ENCODE measurements at places on chromosomes 1 and 21. TPM values are rescaled to one million over a fixed set of nuclear protein-coding genes. Genes with fewer than 3 reads are reported as not detected.

DNA sequence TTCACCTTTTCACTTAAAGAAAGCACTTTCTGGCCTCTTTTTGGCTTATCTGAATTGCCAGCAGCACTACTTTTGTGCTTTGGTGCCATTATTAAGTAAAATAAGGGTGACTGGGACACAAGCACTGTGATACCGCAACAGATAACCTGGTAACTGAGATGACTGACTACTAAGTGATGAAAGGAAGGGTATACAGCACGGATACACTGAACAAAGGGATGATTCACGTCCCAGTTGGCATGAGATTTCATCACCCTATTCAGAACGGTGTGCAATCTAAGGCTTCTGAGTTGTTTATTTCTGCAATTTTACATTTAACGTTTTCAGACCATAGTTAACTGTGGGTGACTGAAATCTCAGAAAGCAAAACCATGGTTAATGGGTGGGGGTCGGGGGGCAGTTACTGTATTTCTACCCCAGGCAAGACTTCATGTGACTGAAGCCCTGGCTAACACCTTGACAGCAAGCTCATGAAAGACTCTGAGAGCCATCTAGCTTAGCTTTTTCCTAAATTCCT is 102.8 kb downstream of the CLIC6 start:
- no peak for DNase-seq

DNA sequence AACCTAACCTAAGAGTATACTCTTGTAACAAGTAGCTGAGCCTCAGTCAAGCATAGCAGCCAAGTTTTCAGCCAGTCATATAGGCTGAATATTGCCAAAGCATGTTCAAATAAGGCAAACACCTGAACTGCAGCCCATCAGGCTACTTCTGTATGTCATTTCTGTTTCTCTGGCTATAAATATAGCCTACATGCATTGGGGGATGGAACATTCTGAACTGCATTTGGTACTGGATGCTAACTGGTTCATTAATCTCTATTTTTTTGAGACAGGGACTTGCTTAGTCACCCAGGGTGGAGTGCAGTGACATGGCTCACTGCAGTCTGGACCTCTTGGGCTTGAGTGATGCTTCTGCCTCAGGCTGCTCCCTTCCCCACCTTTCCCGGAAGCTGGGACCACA is 37.3 kb downstream of the MAST2 start:
- no peak for DNase-seq

- DNase-seq, result no peak
Observed at GRCh38 chr1:24919791-24920532, 10.1 kb downstream of the RUNX3 start.

GRCh38 chr1:173421789-173422188 is 55.3 kb upstream of the PRDX6 start:
- no peak for DNase-seq

DNA sequence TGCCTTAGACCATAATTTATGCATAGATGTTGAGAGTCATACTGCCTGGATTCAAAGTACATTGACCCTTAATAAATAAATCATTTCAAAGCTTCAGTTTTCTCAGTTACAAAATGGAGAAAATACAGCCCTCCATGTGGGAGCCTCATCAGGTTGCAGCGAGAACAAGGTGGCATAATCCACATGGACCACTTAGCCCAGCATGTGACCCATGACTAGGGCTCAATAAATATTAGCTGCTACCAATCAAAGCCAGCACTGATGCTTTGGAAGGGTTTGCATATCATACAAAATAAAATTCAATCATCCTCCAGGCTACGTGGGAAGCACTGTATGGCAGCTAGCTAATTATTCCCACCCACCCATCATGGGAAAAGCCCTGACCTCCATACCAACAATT is 33.5 kb upstream of the RGS7 start:
- DNase-seq, result no peak

The NTRK1 gene
- 1.4 TPM for total RNA-seq

DNA sequence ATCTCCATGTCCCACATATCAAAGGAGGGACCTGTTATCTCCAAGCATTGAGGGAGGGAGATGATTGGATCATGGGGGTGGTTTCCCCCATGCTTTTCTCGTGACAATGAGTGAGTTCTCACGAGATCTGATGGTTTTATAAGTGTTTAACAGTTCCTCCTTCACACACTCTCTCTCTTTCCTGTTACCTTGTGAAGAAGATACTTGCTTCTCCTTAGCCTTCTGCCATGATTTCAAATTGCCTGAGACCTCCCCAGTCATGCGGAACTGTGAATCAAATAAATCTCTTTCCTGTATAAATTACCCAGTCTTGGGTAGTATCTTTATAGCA is 91.6 kb downstream of the DDAH1 start:
- no peak for DNase-seq

DNA sequence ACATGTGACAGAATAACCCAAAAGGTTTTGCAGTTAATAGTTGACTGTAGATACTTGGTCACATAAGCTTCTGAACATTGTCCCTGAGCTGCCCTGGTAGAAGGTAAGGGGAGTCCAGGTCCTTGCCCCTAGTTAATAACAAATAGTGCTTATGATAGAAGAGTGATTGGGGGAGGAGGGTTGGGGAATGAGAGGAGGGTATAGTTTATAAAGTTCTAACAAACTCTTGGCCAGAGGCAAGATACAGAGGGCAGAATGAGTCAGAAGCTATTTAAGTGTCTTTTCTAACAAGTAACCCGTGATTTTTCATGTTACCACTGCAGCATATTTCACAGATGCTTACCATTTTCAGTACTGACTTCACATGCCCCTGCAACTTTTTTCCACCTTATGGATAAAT is 26.7 kb upstream of the MYOCOS start:
- DNase-seq, result no peak

Data from natural killer cell treated with Interleukin-12 subunit alpha and Interleukin-12 subunit beta and Interleukin-15 and Interleukin-18, amount 100 ng/mL, for 72 hours (primary cell).